ENCODE measurements at places on chromosomes 1 and 21.

DNA sequence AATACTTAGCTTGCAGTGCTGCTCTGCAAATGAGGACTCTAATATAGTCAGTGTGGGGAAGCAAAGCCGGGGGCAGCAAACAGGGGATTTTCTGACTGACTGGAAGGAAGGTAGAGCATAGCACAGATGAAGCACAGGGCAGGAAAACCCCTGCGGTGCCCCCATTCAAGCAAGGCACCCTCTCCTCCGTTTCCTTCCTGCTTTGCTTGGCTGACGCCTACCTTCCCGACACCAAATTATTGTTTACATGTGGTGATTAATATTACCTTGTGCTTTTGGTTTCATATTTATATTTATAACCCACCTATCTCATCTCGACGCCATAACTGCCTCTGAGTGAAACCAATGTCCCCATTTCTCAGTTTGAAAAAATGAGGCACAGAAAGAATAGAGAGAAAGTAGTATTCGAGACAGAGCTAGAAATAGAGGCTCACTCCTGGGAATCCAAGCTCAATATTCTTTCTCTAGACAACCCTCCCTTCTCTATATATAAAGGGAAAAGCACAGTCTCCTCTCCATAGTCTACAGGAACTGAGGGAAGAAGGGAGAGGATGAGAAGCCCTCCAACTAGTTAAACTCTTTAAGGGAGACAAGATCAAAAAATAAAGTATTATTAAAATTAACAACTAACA is 41.3 kb downstream of the PIK3C2B start:
- no peak for DNase-seq

- DNase-seq = peak; percentile 71
Measured at GRCh38 chr1:4976859-4977440, 322.5 kb downstream of the AJAP1 start.

DNA sequence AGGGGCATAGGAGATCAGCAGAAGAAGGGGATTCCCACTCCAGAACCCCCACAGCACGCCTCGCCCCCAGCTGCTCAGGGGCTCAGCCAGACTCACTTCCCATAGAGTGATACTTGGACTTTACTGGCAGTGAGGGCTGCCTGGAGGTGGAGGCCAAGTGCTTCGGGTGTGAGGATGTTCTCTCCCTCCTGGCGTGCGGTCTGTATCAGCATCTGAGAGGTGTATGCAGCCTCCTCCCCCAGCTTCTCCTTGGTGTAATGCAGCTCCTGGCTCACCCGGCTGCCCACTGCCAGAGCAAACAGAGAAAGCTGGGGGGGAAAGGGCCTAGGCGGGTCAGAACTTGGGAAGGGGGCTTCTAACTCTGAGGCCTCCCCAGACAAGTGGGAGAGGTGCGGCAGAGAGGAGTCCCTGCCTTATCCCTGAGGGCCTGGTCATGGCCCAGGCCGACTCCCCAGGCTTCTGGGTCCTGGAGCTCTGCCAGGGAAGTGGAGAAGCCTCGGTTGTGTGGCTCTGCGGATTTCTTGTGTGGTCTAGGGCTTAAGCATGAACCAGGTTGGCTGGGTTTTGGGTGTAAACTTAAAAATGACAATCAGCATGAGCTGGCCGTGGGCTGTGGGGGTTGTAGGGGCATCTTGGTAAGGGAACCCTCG is 10.9 kb downstream of the PTCH2 start:
- DNase-seq = no peak

GRCh38 chr1:38657207-38657840 is 202.2 kb downstream of the RRAGC start:
- no peak for DNase-seq

DNA sequence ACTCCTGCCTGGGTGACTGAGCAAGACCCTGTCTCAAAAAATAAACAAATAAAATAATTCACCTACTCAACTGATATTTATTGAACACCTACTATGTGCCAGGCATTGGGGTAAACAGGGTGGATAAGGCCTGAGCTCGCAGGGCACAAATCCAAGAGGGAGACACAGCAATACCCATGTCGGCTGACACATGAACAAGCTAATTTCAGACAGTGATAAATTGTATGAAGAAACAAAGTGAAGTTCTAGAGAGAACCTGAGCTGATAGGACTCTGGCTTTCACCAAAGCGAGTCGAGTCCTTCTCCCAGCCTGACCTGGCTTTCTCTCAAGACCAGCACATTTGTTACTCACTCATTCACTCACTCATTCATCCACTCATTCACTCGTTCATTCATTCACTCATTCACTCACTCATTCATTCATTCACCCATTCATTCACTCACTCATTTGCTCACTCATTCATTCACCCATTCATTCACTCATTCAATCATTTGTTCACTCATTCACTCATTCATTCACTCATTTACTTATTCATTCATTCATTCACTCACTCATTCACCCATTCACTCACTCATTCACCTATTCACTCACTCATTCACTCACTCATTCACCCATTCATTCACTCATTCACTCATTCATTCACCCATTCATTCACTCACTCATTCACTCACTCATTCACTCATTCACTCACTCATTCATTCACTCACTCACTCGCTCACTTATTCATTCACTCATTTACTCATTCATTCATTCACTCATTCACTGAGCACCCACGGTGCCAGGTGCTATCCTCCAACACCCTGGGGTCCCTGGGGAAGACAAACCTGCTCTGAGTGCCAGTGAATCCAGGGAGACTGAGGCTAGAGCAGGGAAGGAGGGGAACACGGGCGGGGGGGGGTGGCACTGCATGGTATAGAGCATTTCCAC is 37.4 kb upstream of the CASZ1 start:
- no peak for DNase-seq

GRCh38 chr21:39483917-39484316 is 32.1 kb downstream of the SH3BGR start:
- no peak for DNase-seq

DNA sequence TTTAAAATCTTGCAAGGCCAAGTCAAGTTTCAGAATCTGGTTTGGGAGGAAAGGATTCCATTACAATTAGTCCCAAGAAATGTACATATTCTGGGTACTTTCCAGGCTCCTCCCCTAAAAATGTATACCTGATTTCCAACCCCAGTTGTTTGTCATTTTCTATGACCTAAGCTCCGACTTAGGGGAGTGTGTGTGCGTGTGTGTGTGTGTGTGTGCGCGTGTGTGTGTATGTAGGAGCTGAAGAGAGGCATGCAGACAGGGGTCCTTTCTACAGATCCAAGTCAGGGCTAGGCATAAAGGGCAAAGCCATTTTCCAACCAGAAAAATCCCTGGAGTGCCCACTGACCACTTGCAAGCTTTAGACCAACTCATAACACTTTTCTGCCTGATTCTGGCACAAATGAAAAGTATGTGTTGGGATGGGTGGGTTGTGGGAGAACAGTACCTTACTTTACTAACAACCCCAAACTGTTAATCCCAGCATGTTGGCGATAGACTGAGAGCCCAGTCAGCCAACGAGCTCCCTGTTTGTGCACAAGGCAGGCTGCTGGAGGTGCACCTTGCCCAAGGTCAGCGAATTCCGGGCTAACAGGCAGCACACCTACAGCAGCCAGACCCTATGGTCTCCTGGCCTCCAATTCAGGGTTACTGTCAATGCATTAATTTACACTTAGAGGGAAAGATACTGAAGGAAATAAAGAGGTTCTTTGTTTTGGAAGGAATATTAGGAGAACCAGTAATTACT is 1.7 kb downstream of the TRABD2B start:
- DNase-seq = no peak

- DNase-seq = no peak
Measured at GRCh38 chr1:64676386-64676785, 68.5 kb upstream of the RAVER2 start.

GRCh38 chr1:48726557-48727215 is 50.0 kb downstream of the BEND5 start:
- DNase-seq = no peak

DNA sequence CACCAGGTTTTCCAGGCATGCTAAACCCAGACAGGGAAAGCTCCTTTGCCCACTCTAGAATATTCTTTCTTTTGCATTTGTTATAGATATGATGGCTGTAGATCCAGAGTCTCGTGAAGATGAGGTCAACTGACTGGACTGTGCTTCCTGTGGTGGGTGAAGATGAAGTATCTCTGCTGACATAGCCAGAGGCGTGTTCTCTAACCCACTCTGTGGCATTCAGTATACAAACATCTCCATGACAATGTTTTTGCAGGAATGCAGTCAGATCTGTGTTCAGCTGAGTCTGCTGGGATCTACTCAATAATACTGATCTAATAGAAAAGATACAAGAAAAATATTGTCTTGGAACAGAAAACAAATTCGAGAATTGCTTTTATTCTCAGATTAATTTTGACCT is 11.3 kb downstream of the RWDD2B start:
- no peak for DNase-seq

GRCh38 chr1:23825762-23826522 is 713 bp upstream of the HMGCL start:
- DNase-seq = no peak

GRCh38 chr1:98454666-98455065 is 206.9 kb upstream of the SNX7 start:
- no peak for DNase-seq

- no peak for DNase-seq
Measured at GRCh38 chr21:36135391-36136102, 668 bp downstream of the CBR3 start.

- DNase-seq = no peak
Measured at GRCh38 chr1:82777240-82777639, 976.5 kb downstream of the ADGRL2 start.

DNA sequence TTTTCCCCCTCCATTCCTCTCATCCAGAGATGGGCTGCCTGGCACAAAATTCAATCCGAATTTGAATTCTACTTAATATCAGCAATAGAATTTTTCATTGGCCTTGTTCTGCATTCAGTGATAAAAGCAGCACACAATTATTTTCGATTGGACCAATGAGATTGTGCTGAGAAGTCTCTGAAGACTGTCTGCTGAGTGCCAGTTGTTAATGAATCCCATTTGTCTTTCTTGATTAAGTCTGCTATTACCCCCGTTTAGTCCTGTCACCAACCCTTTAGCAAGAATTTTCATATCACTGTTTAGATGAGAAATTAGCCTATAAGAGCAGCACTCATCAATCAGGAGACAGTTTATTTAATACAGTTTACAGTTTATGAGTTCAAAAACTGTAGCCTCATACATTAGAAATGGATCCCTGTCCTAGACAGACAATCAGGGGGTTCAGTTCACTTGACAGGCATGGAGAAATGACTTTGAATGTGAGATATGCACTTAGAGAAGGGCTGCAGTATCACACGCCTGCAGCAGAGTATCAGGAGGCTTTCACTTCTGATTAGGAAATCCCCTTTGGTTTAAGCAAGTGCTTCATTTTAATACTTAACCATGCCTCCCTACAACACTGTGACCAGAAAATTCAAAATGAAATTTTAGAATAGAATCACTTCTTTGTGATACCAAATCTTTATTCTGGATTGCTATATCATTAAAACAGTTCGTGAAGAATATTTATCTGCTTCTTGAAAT is 304.7 kb upstream of the PTBP2 start:
- no peak for DNase-seq

DNA sequence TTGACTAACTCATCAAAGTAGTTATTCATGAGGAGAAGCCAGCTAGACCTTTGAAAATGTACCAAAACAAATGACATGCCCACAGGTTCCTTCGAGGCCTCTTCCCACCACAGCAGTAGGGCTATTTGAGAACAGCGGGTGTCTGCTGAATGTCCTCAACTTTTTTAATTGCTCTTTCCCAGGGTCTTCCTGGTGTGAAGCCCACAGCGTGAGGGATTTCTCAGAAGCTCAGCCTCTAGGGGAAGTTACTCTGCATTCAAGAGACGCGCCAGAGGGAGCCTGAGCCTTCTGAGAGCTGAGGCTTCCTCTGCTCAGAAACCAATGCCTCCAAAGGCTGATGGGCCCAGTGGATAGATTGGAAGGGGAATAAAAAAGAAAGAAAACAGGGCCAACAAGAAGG is 153.6 kb downstream of the OLFM3 start:
- DNase-seq = no peak

GRCh38 chr1:14615549-14616218 is 17.2 kb downstream of the KAZN start:
- DNase-seq = no peak

DNA sequence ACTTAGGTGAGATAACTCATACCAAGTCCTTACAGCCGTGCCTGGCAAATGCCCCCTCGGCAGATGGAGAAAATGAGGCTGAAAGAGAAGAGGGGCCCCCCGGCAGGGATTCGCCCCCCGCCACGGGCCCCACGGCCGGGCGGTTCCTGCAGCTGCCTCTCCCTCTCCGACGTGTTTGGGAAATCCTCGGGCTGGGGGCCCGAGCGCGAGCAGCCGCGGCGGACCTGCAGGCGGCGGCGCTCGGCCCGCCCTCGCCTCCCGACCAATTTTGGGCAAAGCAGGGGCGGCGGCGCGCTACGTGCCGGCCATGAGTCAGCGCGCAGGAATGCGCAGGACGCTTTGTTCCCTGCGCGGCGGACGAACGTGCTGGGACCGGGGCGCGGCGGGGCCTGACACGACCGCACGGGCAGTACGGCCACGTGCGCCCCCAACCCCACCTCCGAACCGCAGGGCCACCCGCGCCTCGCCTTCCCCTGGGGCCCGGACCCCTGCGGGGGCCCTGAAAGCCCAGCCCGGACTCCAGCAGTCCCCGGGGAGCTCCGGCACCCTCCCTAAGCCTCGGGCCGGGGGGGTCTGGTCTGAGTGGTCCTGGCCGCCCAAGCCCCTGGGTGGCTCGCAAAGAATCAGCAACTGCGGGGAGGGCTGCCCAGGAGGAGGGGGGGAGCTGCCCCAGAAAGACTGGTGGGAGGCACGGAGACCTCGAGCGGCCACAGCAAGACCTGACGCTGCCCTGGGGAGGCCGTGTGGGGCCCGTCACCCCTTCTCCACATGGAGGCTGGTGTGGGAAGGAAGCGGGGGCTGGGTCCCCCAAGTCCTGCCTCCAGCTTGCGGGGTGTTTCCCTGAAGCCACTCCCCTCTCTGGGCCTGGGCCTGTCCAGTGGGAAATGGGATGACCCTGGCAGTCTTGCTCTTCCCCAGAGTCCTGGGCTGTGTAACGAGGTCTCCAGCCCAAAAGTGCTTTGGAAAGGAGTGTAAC is 11.9 kb upstream of the EDN2 start:
- peak; percentile 97 for DNase-seq

DNA sequence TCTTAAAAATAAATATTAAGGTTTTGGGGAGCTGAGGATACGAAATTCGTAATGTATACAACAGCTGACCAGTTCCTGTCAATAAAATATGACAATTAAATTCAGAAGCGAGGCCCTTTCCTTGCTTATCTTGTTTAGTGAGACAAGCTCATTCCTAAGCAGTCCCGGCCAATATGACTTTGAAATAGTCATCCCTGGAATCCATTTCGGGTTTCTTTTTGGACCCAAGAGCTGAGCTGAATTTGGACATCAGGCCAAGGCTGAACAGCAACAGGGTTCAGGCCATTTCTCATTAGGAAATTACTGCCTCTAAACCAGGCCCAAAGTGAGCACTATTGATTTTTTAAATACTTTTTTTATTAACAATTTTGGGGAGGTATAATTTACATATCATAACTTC is 17.3 kb upstream of the FMN2 start:
- DNase-seq = no peak

GRCh38 chr1:90472775-90473174 is 244.3 kb downstream of the BARHL2 start:
- no peak for DNase-seq

- DNase-seq = no peak
Measured at GRCh38 chr1:117215733-117216462, 5.2 kb upstream of the VTCN1 start.

- DNase-seq = no peak
Measured at GRCh38 chr1:217063172-217063908, 340.1 kb upstream of the ESRRG start.
